ENCODE measurements at places on chromosomes 16 and 17.

DNA sequence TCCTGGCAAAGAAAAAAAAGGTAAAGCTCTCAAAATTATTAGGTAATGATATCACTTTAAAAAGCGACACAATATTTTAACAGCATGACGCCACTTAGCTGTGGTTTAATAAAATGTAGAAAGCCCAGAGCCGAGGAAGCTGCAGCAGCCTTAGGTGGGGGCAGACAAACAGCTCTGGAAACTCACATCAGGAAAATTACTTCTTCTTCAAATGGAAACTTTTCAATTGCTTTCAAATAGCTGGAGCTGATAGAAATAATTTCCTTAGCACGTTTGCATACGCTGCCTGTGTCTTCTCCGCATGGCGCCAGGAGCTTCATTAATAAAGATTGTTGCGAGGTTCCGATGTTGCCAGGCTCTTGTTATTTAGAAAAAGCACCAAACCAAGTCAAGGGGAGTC is 835.3 kb upstream of the EEF2KMT start:
- DNase-seq, result no peak

GRCh38 chr16:87678618-87679017 is 76.3 kb downstream of the JPH3 start:
- DNase-seq, result no peak

GRCh38 chr17:19284005-19284959 is 47.1 kb downstream of the EPN2 start:
- no peak for DNase-seq

DNA sequence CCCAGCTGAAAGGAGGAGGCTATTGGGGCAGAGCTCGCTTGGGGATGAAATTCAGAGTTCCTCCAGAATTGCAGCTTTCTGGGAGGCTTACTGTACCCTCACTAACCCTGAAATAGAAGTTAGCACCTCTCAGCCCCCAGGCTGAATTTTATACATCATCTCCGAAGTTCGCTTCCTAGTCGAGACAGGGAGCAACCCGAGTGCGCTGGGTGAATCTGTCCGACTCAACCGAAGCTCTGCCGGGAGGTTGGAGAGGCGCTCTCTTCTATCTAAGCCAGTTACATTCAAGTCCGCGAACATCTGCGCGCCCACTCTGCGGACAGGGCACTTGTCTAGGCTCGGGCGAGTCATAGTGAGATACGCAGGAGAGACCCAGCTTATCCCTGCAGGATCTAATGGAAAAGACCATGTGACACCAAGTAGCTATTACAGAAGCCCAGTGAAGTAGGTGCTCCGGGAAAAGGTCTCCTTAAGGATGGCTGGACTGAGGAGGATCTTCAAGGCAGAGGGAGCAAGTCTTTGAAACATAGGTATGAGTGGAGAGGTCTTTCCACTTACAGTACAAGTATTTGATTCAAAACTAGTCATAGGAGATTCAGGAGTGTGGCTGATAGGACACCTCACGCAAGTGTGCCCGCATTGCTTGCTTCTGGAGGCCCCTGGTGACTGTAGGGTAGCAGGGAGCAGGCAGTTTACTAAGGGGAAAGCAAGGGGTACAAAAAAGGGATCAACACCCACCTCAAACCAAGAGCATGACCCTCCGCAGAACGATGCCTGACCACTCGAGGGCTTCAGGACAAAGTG is 646 bp upstream of the HES7 start:
- DNase-seq, result no peak

DNA sequence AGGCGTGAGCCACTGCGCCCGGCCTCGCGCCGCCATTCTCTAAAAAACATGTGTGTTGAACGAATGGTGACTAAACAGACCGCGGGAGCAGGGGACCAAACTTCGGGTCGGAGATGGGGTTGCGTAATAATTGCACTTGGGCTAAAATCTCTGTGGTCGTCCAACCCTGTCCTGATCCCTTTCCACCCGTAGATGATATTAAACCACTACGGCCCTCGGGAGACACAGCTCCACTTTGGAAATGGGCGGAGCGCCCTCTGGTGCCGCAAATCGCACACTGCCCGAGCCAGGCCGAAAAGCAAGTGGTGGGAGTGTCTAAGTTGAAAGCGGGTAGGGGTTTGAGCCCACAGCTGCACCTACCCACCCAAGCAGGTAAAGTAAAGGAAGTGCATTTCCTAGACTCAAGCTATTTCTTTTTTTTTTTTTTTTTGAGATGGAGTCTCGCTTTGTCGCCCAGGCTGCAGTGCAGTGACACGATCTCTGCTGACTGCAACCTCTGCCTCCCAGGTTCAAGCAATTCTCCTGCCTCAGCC is 17.0 kb downstream of the CAVIN1 start:
- peak; percentile 81 for DNase-seq

GRCh38 chr17:49399995-49400394 is 14.7 kb downstream of the PHB1 start:
- DNase-seq, result no peak

- DNase-seq, result no peak
Observed at GRCh38 chr16:70724146-70725023, 38.5 kb upstream of the MTSS2 start.
